Cardiac septum (tissue), 1 donor: ENCODE measurements at places on chromosomes 5 and 9. TPM values are rescaled to one million over a fixed set of nuclear protein-coding genes. Genes with fewer than 3 reads are reported as not detected.

DNA sequence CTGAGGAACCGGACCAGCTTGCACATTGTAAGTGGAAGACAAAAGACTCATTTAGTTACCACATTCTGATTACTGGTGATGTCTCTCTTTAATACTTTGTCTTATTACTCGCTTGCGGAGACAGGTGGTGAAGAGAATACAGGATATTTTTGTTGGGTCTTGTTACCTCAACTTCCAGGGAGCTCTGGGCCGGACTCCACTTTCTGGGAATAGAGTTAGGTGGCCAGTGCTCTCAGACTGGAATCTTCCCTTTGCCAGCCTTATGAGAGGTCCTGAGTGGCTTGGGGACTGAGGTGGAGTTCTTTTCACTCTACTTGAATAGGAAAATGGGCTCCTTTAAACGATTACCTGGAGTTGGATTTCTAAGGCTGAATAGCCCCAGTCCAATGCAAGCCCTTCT lies 33.3 kb upstream of the SPRY4 start:
- DNase-seq: peak; percentile 7

GRCh38 chr5:43772764-43773477 lies 169.9 kb downstream of the NNT start:
- no peak for DNase-seq

DNA sequence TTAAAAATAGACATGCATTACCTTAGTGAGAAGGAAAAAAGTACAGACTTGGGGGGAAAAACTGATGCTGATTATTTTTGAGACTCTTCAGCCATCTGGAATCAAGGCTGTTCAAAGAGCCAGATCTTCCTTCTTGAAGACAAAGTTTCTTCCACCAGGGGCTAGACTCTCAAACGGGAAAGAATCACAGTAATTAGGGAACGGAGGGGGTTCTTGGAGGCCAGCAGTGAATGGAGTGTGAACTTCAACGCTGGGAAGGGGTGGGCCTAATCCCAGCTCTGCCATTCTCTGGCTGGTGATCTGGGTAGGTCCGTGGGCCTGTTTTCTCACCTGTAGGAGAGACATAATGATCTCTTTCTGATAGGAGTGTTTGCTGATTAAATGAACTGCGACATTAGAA lies 21.1 kb upstream of the LHX2 start:
- DNase-seq: peak; percentile 33

Gene NEK6
- total RNA-seq: 11.6 TPM

Gene PRR7
- total RNA-seq: 5.1 TPM

Gene CSNK1G3
- total RNA-seq: 28.0 TPM

Gene SCGB3A2
- not detected for total RNA-seq

GRCh38 chr9:121888438-121888775 lies 204.7 kb downstream of the TTLL11 start:
- no peak for DNase-seq

DNA sequence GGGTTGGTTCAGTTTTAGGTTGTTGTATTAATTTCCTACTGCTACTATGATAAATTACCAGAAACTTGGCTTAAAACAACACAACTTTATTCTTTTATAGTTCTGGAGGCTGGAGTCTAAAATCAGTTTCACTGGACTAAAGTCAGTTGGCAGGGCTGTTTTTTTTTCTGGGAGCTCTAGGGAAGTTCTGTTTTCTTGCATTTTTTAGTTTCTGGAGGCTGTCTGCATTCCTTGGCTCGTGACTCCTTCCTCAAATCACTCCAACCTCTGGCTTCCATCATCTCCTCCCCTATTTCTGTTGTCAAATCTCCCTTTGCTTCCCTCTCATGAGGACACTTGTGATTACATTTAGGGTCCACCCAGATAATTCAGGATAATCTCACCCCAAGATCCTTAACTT lies 51.3 kb upstream of the SUB1 start:
- DNase-seq: no peak

Gene TGFBI
- total RNA-seq: 46.9 TPM

DNA sequence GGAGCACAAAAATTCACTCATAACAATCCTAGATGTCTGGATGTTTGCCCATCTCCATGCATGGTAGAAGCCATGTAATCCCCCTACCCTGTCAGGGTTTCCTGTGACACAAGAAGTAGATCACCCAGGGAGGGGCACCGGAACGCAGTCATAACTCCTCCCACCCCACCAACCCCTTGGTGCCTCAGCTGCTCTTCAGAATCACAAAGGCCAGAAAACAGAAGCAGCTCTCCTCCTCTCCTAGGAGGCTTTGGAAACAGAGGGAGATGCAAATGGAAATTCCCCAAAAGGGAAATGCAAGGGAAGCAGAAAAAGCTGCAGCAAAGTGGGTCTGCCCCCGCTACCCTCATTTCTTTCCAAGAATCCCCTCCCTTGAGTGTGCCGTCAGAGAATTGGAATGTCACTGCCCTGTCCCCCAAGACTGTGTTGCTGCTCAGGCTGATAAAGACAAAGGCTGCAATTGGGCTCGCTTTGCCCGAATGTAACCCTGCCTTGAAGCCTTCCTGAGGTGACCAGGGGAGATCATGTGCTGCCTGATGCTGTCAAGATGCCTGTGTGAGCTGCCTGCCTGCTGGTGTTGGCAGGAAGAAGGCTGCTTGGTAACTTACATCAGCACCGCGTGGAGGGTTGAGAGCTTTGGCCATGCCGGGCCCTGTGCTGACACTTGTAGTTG lies 65.5 kb upstream of the ABCA1 start:
- peak; percentile 89 for DNase-seq

Gene POU5F2
- total RNA-seq: 0.73 TPM

Gene ADCY2
- 0.54 TPM for total RNA-seq

- DNase-seq: no peak
Observed at GRCh38 chr5:52148679-52149078, 639.0 kb upstream of the ITGA1 start.

- DNase-seq: peak; percentile 49
Observed at GRCh38 chr9:34552606-34552981, 29.8 kb upstream of the ENHO start.

DNA sequence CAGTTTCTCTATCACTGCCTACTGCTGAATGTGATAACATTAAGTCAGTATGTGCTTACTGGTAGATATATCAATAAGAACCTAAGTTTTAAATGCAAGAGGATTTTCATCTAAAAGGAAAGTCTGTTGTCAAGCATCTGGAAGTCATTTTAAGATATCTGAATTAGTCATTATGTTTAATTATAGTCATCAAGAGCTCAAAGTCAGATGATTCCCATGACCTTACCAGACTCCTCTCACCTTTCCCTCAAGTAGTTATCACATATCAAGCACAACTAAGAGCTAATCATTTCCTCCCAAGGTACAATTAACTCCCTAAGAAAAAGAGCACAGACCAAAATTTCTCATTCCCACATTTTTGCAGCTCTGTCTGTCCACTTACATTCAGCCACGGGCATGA lies 45.5 kb downstream of the PUM3 start:
- DNase-seq: no peak

Gene FOXD4
- not detected for total RNA-seq

- no peak for DNase-seq
Observed at GRCh38 chr5:175803254-175803653, 68.1 kb upstream of the CPLX2 start.

DNA sequence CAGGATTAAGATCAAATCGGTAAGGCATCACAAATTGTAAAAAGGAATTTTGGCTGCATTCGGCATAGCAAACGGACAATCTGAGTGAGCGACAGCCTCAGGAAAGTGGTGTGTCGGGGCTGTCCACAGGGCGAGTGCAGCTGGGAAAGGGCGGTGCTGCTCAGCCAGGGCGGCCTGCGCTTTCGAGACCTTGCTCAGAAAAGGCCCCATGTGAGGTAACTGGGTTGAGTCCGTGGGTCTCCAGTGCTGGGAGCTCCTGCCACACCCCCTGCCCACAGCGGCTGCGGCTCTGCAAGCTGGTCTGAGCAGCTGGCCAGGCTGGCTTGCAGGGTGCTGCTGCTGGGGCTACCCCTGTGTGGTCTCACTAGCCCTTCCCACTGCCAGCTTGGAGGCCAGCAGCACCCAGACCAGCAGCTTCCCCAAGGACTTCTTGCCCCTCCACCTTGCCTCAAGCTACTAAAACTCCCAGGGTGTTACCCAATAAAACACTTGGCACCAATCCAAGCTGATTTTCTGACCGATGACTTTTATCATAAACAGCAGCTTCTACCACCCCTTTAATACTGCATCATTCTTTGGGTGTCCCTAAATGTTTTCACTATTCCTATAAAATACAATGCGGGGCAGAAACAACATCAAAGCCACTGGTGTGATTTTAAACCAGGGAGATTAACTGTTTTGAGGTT lies 6.2 kb downstream of the SURF2 start:
- no peak for DNase-seq

GRCh38 chr9:15069106-15069505 lies 158.9 kb upstream of the FREM1 start:
- no peak for DNase-seq
